ENCODE measurements at places on chromosomes 5 and 9.

DNA sequence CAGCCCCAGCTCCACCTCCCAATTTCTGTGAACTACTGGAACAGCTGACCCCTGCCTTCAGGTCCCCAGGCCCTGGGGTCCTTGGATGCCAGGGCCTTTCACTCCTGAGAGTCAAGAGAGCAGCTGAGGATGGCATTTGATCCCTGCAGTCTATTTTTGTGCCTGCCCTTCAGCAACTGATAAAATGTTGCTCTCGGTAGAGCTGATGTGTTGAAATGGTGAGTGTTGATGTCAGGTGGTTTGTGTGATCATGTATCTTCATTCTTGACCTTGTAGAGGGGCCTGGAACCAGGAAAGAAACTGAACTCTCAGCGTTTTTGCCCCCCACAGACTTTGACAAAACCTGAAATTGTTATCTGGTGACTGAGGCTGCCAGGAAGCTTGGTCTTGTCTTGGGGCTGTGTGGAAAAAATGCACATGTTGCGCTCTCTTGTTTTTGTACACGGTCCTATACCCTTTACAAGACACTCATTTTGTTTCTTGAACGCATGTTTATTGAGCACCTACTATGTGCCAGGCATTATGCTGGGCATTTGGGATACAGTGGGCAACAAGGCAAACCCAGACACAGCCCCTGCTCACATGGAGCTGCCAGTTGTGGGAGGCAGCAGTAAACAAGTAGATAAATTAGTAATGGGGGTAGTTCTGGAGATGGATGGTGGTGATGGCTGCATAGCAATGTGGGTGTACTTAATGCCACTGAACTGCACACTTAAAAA, 78.3 kb downstream of the PPARGC1B start:
- DNase-seq, result no peak

DNA sequence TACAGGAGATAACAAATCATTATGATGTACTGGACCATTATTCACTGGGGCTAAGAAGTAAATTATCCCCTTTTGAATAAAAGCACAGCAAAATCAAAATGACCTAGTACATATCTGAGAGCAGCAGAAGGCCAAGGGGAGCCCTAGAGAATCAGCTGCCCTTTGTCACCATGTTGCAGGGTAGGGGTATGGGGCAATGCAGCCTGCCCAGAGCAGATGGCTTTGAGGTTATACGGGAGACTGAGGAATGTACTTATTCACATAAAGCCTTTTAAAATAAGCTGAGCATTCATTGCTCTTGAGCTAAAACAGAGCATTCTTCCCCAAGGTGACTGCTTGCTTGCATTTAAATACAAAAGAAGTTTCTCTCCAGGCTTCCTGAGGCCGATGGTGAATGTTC, 2.6 kb upstream of the TNFAIP8 start:
- no peak for DNase-seq

DNA sequence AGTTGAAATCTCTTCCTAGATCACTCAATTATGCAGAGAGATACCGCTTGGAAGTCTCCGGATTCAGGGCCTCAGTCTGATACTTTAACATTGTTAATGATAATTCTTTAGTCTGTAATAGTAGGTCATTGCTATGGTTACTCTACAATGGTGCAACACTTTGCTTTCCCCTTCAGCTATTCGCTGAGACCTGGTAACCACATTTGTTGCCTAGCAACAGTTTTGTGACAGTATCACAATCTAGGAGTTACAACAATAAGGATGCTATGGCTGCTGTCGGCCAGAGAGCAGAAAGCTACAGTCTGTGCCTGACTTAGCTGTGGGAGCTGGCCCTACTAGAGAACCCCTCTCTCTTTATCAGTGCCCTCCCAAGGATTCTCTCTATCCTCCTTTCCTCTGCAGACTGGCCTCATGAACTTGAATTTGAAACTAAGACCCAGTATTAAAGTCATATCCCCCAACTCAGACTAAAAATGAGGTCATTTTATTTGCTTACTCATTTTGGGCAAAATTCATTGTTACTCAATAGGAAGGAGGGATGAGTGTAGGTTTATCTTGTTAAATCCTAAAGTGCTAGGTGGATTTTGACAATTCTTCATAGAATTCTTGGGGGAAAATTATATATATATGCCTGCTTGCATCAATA, 39.3 kb downstream of the NR2F1 start:
- peak; percentile 51 for DNase-seq

GRCh38 chr5:59069438-59070079, 486.7 kb downstream of the RAB3C start:
- DNase-seq, result no peak

GRCh38 chr9:81530310-81530810, 159.0 kb downstream of the TLE1 start:
- DNase-seq, result no peak

- no peak for DNase-seq
These were observed 41.6 kb upstream of the ZNF300 start for GRCh38 chr5:150946351-150946905.

DNA sequence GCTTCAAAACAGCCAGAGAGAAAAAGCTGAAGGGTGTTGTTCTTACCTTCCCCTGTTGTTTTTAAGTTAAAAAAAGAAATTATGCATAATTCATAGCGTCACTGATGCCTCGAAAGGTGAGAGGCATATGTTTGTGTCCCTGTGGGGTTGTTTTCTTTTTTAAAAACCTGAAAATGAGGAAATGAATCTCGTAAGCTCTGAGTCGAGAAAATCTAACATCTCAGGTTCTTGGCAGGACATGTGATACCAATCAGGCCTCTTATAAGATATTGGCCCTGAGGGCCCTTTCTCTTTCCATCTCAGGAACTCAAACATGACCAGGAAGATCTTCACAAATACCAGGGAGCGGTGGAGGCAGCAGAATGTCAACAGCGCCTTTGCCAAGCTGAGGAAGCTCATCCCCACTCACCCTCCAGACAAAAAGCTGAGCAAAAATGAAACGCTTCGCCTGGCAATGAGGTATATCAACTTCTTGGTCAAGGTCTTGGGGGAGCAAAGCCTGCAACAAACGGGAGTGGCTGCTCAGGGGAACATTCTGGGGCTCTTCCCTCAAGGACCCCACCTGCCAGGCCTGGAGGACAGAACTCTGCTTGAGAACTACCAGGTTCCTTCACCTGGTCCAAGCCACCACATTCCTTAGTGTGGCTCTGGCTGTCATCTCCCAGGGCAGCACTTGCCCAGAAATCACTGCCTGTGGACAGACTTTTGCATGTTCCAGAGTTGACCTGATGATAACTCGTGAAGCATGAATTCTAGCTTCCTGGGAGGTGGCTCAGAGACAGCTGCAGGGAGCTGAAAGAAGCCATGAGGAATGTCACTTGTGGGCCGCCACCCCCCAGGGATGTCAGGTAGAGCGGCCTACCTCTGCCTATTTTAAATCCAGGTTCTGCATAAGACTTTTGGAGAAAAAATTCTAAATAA, at the start of gene TAL2:
TSS of gene TAL2 (plus strand) at position 274 of the 921 bp plus-strand sequence. CDS start at position 314, 40 bp downstream.
- DNase-seq, result no peak

GRCh38 chr5:133890314-133890713, 78.1 kb downstream of the C5orf15 start:
- DNase-seq, result no peak

DNA sequence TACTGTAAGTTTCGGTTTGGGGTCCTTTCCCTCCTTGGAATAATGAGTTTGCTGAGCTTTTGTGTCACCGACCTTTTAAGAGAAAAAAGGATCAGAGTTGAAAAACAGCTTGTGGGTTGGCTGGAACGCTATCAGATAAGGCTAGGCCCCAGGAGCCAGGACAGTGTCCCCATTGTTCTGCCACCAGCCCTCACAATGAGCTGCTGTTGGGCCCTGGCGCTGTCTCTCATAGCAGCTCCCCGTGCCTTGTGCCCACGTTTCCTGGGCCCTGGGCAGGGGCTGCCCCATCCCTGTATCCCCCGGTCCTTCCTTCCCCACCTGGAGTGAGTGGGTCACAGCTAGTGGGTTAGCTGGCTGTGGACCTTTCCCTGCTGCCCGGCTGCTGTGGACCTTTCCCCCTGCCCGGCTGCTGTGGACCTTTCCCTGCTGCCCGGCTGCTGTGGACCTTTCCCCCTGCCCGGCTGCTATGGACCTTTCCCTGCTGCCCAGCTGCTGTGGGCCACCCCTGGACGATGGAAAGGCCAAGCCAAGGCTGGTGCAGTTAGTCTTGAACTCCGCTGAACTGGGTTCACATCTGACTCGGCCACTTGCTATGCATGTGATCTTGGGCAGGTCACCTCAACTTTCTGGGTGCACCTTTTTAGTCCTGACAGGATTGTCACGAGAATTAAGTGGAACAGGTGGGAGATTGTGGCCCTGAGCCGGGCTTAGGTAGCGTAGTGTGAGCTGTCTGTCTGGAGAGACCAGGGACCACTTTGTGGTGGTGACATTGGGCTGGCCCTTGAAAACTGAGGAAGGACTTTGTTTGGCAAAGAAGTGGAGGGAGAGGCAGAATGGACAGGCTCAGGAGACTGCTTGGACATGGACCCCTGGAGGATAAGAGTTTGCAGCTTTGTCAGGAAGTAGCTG, 99.5 kb downstream of the DAB2IP start:
- DNase-seq, result no peak
